ENCODE measurements at places on chromosomes 3 and 15. TPM values are rescaled to one million over a fixed set of nuclear protein-coding genes. Genes with fewer than 3 reads are reported as not detected.

- H3K4me1 ChIP-seq: no peaks in the 10 kb centered on the region
- no peaks in the 10 kb centered on the region for H3K36me3 ChIP-seq
- H3K27me3 ChIP-seq: no peaks in the 10 kb centered on the region
- H3K4me3 ChIP-seq: no peak overlapping the region
- no peak for DNase-seq
Observed at GRCh38 chr3:139835830-139836683, 98.9 kb upstream of the CLSTN2 start.

GRCh38 chr15:34188711-34189110 lies 21.2 kb downstream of the KATNBL1 start:
- H3K4me1 ChIP-seq: peaks cover 8% of the 10 kb centered on the region
- DNase-seq: no peak
- peaks cover 2% of the 10 kb centered on the region for H3K36me3 ChIP-seq
- H3K4me3 ChIP-seq: no peak overlapping the region
- no peaks in the 10 kb centered on the region for H3K27me3 ChIP-seq
- no peak overlapping the region for H3K27ac ChIP-seq

- no peak overlapping the region for H3K27ac ChIP-seq
- no peaks in the 10 kb centered on the region for H3K36me3 ChIP-seq
- H3K4me1 ChIP-seq: no peaks in the 10 kb centered on the region
- H3K4me3 ChIP-seq: no peak overlapping the region
Observed at GRCh38 chr3:117045143-117045542, 335.6 kb downstream of the TUSC7 start.

DNA sequence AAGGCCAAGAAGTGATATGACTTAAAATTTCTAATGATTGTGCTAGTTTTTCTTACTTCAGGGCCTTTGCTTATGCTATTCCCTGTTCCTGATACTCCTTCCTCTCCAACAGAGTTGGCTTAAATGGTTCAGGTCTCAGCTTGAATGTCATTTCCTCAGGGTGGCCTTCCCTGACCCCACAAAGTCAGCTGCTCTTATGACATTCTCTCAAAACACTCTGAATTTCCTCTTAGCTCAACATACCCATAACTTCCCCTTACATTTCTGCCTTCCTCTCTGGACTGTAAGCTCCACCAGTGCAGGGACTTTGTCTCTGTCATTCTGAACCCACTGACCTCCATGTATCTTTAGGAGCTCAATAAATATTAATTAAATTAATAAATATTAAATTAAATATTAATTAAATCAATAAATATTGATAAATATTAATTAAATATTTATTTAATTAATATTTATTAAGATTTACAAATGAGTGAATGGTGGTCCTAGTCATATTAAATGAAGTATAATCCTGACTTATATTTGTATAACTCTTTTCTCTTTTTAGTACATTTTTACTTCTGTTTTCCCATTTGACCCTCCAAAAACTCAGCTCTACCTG lies 17.9 kb upstream of the TMCC1 start:
- DNase-seq: no peak
- H3K27me3 ChIP-seq: no peaks in the 10 kb centered on the region
- H3K4me1 ChIP-seq: no peaks in the 10 kb centered on the region

DNA sequence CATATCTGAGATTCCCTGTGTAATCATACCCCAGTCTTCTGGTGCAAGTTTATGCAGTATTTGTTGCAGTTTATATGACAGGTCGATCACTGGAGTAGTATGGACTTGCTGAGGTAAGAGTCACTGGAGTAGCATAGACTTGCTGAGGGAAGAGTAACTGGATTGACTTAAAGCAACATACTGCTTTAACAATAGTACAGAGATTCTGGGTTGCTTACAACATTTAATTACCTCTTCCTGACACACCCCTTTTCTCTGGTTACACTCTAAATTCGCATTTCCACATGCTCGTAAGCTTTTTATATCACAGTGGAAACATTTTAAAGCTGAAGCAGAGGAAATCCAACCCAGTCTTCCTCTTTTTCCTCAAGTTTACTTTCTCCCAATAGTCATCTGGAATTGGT lies 11.8 kb downstream of the AAGAB start:
- no peak for DNase-seq
- no peak overlapping the region for H3K27ac ChIP-seq
- no peak overlapping the region for H3K4me3 ChIP-seq

GRCh38 chr3:127675651-127676391 lies 3.1 kb downstream of the ABTB1 start:
- H3K27ac ChIP-seq: no peak overlapping the region
- H3K27me3 ChIP-seq: no peaks in the 10 kb centered on the region
- no peak for DNase-seq
- no peak overlapping the region for H3K4me3 ChIP-seq
- no peaks in the 10 kb centered on the region for H3K36me3 ChIP-seq

- no peak overlapping the region for H3K27ac ChIP-seq
- H3K27me3 ChIP-seq: no peaks in the 10 kb centered on the region
- H3K4me3 ChIP-seq: no peak overlapping the region
Observed at GRCh38 chr3:131744765-131745164, 242.0 kb upstream of the MRPL3 start.

- H3K27ac ChIP-seq: no peak overlapping the region
- H3K36me3 ChIP-seq: no peaks in the 10 kb centered on the region
- peaks cover 5% of the 10 kb centered on the region for H3K27me3 ChIP-seq
- DNase-seq: no peak
- no peak overlapping the region for H3K4me3 ChIP-seq
Observed at GRCh38 chr3:187802928-187803259, 57.6 kb upstream of the BCL6 start.

GRCh38 chr15:25362545-25362944 lies 76.3 kb downstream of the UBE3A start:
- DNase-seq: no peak
- H3K36me3 ChIP-seq: peaks cover 2% of the 10 kb centered on the region
- no peaks in the 10 kb centered on the region for H3K27me3 ChIP-seq

Gene CELF6
- total RNA-seq: 5.3 TPM

GRCh38 chr15:22949074-22949547 lies 31.1 kb downstream of the CYFIP1 start:
- H3K4me3 ChIP-seq: no peak overlapping the region
- H3K36me3 ChIP-seq: no peaks in the 10 kb centered on the region
- no peak overlapping the region for H3K27ac ChIP-seq
- DNase-seq: peak; percentile 18
- no peaks in the 10 kb centered on the region for H3K4me1 ChIP-seq
- H3K27me3 ChIP-seq: no peaks in the 10 kb centered on the region

- H3K4me1 ChIP-seq: no peaks in the 10 kb centered on the region
- no peak overlapping the region for H3K27ac ChIP-seq
- no peaks in the 10 kb centered on the region for H3K36me3 ChIP-seq
- no peaks in the 10 kb centered on the region for H3K27me3 ChIP-seq
- DNase-seq: peak; percentile 33
- no peak overlapping the region for H3K4me3 ChIP-seq
Observed at GRCh38 chr3:165185707-165186327, 10.4 kb downstream of the SLITRK3 start.

GRCh38 chr15:95834028-95834804 lies 496.3 kb upstream of the NR2F2 start:
- H3K4me3 ChIP-seq: no peak overlapping the region
- H3K27ac ChIP-seq: no peak overlapping the region
- no peak for DNase-seq
- no peaks in the 10 kb centered on the region for H3K4me1 ChIP-seq

Gene CSPG4
- total RNA-seq: 0.15 TPM

Gene VEPH1
- total RNA-seq: not detected

GRCh38 chr15:38111070-38111469 lies 141.6 kb upstream of the SPRED1 start:
- no peak overlapping the region for H3K4me3 ChIP-seq
- H3K27me3 ChIP-seq: no peaks in the 10 kb centered on the region
- H3K4me1 ChIP-seq: no peaks in the 10 kb centered on the region
- no peak overlapping the region for H3K27ac ChIP-seq

Gene IL5RA
- 0.75 TPM for total RNA-seq

Gene PLXNB1
- 5.0 TPM for total RNA-seq

GRCh38 chr3:4826237-4827100 lies 152.8 kb upstream of the BHLHE40 start:
- H3K27ac ChIP-seq: no peak overlapping the region
- no peak for DNase-seq
- peaks cover 5% of the 10 kb centered on the region for H3K36me3 ChIP-seq
- peaks cover 51% of the 10 kb centered on the region for H3K4me1 ChIP-seq

- no peak overlapping the region for H3K4me3 ChIP-seq
- H3K27me3 ChIP-seq: no peaks in the 10 kb centered on the region
- H3K4me1 ChIP-seq: no peaks in the 10 kb centered on the region
- DNase-seq: no peak
Observed at GRCh38 chr3:139227165-139227564, 116.7 kb upstream of the MRPS22 start.

Gene BTLA
- 91.6 TPM for total RNA-seq

- H3K4me3 ChIP-seq: no peak overlapping the region
- H3K27me3 ChIP-seq: no peaks in the 10 kb centered on the region
- peaks cover 7% of the 10 kb centered on the region for H3K4me1 ChIP-seq
- H3K27ac ChIP-seq: no peak overlapping the region
- H3K36me3 ChIP-seq: no peaks in the 10 kb centered on the region
- DNase-seq: no peak
Observed at GRCh38 chr3:122642935-122643334, 37.7 kb upstream of the PARP14 start.

GRCh38 chr15:98938105-98938417 lies 69.5 kb downstream of the PGPEP1L start:
- no peak overlapping the region for H3K4me3 ChIP-seq
- DNase-seq: no peak
- peaks cover 9% of the 10 kb centered on the region for H3K36me3 ChIP-seq
- H3K4me1 ChIP-seq: no peaks in the 10 kb centered on the region
- H3K27ac ChIP-seq: no peak overlapping the region
